ENCODE measurements at places on chromosomes 2 and 18.
A peak's percentile ranks its signal among the peaks of the same experiment; 100 is the strongest.

GRCh38 chr2:10619643-10620042 is 70.1 kb downstream of the NOL10 start:
- no peak for DNase-seq

DNA sequence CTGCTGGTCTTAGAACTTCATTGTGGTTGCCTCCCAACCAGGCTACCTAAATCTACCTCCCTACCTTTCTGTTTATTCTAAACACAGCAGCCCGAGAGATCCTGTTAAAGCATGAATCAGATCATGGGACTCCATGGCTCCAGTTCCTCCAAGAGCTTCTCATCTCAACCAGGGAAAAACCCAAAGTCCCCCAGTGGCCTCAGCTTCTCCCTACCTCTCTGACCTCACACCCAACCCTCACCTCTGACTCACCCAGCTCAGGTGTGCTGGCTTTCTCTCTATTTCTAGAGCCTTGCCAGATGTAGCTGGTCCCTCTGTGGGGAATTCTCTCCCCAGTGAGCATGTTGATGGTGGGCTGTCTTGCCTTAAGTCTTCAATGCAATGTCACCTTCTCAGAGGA is 93.8 kb upstream of the COPS8 start:
- DNase-seq: no peak

DNA sequence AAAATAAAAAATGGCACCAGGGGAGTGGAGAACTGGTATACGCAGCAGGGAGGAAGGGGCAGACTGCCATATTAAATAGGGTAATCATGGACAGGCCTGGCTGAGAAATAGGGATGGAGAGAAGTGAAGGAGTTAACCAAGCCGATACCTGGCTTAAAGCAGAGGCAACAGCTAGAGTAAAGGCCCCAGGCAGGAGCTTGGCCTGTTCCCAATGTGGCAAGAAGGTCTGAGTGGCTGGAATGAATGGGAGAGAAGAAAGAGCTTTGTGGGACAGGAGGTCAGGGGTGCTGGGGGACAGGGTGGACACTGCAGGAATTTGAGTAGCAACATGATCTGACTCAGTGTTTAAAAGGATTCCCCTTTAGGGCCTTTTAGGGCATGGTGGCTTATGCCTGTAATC is 15.9 kb upstream of the AGFG1 start:
- no peak for DNase-seq

- DNase-seq: no peak
Measured at GRCh38 chr18:46278481-46279465, 174.6 kb downstream of the HAUS1 start.

DNA sequence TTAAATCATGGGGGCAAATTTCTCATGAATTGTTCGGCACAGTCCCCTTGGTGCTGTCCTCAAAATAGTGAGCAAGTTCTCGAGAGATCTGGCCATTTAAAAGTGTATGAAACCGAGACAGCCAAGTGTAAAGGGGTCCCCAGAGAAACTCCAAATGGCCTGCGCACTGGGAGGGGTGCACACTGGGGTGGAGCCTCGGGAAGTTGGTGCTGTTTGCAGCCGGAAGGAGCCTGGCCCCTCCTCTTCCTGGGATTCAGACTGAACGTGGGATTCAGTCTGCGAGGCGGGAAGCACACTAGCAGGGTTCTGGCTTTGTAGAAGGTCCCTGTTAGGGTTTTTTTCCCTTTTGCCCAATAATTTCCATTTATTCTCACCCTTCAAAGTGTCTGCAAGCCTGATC is 48.8 kb downstream of the RABL2A start:
- no peak for DNase-seq

DNA sequence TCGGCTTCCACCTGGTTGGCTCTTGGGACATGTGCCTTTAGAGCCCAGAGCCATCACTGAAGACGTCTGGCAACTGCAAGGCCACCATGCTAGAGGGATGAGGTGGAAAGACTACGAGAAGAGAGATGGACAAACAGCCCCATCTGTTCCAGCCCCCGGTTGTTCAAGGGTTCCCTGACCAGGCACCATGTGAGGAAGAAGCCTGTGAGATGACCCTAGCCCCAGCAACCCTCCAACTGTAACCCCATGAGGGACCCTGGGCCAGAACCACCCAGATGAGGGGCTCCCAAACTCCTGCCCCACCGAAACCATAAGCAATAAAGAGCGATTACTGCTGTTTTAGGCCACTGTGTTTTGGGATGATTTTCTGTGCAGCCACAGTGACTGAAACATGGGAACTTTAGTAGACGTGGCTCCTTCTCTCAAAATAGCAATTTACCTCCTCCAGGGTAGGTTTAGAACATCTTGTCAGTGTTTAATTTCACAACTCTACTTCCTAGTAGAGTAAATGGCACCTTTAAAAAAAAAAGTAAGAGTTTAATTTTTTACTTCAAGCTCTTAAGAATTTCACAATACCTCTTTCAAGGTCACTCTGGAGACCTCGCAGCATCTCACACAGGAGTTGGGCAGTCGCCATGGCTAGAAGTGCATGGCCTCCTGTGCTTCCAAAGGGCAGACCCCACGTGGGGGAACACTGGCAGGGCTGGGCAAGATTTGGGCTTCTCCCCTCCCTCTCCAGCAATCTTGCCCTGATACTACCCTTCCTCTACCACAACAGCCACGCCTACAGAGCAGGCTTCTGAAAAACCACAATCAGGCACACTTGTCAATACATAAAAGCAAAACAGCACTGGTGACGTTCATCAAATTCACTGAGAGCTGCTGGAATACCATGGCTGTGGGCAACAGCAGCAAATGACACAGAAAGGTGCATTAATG is 48.8 kb downstream of the TMEM163 start:
- no peak for DNase-seq

- DNase-seq: no peak
Measured at GRCh38 chr2:144583741-144584453, 64.0 kb upstream of the ZEB2 start.

DNA sequence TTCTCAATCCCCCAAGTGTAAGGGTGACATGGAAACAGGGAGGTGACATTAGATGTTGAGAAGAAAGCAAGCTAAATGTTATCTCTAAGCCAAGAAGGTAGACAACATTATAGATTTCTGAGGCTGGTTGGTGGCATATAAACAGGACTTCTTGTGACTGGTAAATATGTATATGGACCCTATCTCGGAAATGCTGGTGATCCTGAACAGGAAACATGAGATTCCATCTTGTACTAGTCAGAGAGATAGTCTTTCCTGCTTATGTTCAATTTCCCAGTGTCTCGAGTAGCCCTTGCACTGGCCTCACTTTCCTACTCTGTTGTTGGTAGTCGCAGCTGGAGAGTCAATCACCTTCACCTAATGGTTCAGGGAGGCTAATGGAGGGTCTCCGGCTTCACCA is 26.8 kb downstream of the MOGAT1 start:
- DNase-seq: no peak

DNA sequence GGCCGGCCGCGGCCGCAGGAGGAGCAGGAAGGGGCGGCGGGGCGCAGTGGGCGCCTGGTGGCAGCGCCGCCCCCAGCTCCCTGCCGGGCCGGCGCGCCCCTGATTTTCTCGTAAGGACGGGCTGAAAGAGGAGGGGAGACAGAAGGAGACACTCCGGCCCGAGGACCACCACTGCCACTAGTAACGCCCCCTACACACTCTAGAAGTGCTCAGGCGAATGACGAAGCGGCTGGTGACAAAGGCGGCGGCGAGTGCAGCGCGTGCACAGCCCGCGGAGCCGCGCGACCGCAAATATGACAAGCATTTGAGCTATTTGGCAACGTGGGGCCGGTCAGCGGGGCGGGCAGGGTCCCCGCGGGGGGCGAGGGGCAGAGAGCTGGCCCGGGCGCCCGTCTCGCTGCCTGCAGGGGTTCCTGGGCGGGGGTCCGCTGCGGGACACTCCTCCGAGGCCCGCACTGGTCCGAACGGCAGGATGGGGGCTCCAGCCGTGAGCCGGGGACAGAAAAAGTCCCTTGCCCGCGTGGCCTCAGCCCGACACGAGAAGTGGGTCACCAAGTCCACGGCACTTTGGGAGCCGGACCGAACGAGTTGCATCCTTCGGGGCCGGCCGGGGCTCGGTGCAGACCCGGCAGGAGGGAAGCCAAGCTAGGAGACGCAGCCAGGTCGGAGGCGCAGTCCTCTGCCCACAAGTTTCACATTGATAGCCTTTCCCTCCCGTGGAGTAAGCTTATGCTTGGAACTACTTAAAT is 524 bp upstream of the SERTAD2 start:
- no peak for DNase-seq

DNA sequence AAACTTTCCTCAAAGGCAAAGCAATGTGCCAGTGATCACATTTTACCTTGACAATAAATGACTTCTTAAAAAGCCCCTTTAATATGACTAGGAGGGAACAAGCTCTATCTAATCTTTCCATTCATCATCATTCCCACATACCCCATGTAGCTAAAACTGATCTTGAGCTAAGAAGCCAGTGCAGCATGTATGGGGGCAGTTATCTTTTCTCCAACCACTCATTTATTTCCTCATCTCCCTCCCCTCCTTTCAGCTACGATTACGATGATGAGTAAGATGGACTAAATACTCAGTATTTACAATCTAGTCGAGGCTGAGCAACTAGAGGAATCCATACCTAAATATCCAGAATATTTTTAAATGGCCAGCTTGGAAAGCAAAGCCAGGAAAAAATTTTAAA is 35.5 kb downstream of the PNO1 start:
- DNase-seq: no peak

- DNase-seq: no peak
Measured at GRCh38 chr2:223026357-223027110, 25.5 kb upstream of the KCNE4 start.

DNA sequence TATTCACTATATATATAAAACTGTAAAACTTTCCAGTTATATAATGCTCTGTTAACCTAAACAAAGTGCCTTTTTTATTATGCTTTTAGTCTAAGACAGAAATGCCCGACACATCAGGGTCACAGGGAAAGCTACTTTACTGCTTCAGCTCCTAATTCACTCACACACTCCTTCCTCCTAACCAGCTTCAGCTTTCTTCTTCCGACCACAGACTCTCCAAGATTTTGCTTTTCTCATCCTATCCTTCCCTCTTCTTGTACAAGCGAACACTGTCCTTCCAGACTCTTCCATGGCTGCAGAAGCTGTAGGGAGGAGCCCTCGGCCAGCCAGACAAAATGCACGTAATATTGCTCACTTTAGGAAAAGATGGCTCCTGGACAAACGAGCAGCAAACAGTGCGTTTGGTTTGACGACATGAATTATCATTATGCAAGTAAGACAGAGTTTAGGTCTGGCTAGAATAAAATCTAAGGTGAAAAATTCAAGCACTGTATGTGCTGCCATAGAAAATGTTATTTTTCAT is 47.5 kb upstream of the HNRNPA3 start:
- peak; percentile 79 for DNase-seq

DNA sequence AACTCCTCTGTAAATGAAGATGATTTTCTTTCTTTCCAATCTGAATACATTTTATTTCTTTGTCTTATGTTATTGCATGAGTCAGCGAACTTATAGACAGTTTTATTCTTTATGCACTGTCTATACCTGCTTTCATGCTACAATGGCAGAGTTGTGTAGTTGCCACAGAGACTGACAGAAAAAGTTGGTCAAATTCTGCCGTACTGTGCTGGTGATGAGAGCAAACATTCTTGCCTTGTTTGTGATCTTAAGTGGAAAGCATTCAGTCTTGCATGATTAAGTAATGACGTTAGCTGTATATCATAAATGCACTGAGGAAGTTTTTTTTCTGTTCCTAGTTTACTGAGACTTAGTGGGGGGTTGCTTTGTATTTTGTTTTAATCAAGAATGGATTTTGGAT is 32.9 kb downstream of the ZC3H15 start:
- no peak for DNase-seq

GRCh38 chr2:40165509-40165844 is 286.4 kb downstream of the SLC8A1 start:
- no peak for DNase-seq

GRCh38 chr18:79911344-79912270 is 39.8 kb downstream of the SLC66A2 start:
- no peak for DNase-seq

DNA sequence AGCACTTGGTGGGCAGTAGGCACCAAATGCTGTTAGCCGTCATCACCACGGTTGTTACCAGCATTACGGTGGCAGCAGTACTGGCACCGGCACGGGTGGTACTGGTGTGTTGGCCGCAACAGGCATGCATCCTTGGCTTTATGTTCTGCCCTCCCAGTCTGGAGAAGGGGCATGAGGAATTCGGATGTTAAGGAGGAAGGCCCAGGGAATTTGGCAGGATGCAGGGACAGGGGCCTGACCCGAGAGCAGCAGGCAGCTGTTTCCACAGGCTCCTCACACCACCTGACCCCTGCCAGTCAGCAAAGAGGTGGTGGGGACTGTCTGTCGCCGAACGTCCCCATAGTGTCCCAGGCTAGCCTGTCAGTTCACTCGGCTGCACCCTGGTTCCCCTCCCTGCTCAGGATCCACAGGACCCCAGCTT is 79.0 kb downstream of the EDAR start:
- no peak for DNase-seq

DNA sequence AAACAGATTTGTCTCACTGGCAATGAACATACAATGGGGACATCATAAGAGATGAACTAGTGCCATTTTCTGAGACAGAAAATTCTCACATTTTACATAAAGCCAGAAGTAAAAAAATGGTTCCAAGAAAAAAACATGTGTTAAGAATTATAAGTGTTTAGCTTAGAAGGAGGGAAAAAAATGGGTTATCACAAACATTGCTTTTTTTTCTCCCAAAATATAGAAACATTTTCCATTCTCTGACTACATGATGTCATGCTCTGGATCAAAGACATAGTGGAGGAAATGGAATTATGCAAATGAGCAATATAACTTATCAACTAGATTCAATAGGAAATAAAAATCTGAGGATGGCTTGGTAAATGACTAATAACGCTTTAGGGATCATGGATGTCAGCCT is 49.8 kb downstream of the SPATS2L start:
- DNase-seq: no peak

- DNase-seq: no peak
Measured at GRCh38 chr18:37445368-37445767, 120.2 kb downstream of the CELF4 start.

DNA sequence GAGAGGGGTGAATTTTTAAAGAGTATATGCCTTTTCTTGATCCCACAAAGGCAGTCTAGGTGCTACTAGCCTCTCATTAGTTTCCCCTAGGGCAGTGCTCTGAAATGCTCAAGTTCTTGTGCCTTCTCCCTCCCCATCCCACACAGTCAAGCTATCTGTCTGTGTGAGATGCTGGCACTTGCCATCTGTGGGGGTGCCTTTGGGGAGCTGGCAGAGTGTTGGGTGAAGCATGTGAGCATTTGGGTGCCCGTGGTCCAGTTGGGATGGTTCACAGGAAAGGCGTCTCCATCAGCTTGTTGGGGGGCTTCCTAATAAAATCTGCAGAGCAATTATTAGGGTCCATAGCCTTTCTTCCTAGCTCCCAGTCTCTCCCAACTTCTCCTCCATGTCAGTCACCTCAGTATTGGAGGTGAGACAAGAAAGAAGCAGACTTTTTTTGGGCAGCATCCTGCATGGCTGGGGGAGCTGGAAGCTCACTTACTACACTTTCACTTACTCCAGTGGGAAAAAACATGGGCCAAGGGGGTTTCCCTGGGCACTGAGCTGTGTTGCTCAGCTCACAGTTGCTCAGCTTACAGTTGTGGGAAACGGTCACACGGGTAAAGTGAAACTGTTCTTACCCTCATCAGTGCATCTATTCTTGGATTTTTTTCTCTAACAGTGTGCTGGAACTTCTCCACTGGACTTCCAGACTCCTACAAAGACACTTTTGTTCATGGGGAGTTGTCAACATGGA is 29.3 kb downstream of the COLEC11 start:
- no peak for DNase-seq

GRCh38 chr2:62578803-62579640 is 73.0 kb upstream of the TMEM17 start:
- DNase-seq: no peak

- DNase-seq: no peak
Measured at GRCh38 chr18:45171679-45172191, 443.5 kb upstream of the SLC14A2 start.

GRCh38 chr2:127581050-127581345 is 45.5 kb downstream of the MYO7B start:
- no peak for DNase-seq

Measured in putamen (tissue), 1 donor.